Activated CD4-positive, alpha-beta T cell treated with anti-CD3 and anti-CD28 coated beads, Interleukin-2, amount 50 U/mL, for 4 hours (primary cell): ENCODE measurements at places on chromosomes 7 and 10.

DNA sequence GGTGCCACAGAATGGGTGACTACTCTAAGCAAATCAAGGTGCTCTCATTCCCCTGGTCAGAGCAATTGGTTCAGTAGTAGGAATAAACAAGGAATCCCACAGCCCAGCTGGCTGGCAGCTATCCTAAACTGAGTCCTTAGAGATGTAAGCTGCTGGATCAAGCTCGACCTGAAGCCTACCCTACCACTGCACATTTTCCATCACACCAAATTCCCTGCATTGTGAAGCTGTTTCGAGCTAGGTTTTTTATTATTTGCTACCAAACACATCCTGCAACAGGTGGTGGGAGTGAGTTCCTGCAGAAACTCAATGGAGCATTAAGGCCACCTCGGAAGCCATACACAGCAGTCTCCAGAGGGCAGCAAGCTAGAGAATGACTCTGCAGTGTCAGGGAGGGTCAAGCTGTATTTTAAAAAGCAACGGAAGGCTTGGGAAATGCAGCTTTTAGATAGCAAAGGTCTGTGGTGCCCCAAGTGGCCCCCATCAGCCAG lies 33.7 kb upstream of the TNRC18 start:
- DNase-seq: no peak

DNA sequence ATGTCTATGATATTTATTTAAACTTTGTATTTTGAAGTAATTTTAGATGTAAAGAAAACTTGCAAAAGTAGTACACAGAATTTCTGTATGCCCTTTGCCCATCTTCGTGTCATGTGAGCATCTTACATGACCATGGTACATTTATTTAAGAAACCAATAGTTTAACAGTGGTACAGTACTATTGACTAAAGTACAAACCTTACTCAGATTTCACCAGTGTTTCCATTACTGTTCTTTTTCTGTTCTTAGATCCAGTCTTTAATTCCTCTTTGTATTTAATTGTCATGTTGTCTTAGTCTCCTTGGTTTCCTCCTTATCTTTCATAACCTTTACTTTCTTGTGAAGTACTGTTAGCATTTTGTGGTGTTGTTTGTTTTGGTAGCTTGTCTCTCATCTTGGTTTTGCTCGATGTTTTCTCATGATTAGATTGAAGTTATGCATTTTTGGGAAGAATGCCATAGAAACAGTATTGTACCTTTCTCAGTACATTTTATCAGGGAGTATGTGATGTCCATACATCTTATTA lies 24.1 kb downstream of the TAX1BP1 start:
- DNase-seq: no peak

- DNase-seq: no peak
Observed at GRCh38 chr10:97596101-97597082, 6.9 kb downstream of the C10orf62 start.

DNA sequence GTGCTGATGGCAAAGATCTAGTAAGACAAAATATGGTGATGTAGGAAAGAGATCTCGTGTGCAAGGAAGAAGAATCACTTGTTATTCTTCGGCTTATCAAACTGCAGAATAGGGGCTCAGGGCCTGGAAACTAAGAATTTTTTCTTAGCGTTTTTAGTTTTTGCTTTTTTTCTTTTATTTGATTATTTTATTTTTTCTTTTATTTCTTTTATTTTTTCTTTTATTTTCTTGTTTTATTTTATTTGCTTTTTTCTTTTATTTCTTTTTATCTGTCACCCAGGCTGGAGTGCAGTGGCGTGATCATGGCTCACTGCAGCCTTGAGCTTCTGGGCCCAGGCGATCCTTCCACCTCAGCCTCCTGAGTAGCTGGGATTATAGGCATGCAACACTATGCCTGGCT lies 70.0 kb downstream of the ATRNL1 start:
- DNase-seq: no peak

DNA sequence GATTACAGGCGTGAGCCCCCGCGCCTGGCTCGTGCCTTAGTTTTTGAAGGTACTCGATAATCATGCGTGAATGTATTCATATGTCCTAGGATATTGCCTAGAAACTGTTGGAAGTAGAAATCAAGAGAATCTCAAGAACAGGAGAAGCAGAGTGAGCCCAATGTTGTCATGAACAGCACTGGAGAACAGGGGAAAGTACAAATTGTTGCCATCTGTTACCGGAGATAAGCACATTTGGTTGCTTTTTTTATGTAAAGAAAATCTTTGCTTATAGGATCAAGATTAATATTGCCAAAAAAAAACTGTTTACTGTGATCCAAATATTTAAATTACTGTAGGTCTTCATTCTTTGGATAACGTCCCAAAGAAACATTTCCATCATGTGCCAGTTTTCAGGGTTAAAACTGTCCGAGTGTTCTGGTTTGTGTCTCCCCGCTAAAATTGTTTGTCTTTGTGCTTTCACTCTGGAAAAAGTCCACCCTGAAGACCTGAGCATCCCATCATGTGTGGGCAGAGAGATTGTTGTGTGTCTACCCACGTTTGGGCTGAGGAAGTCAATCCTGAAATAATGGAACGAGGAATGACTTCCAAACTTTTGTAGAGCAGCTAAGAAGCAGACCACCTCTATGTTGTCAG lies 95.7 kb upstream of the CELF2 start:
- DNase-seq: no peak

DNA sequence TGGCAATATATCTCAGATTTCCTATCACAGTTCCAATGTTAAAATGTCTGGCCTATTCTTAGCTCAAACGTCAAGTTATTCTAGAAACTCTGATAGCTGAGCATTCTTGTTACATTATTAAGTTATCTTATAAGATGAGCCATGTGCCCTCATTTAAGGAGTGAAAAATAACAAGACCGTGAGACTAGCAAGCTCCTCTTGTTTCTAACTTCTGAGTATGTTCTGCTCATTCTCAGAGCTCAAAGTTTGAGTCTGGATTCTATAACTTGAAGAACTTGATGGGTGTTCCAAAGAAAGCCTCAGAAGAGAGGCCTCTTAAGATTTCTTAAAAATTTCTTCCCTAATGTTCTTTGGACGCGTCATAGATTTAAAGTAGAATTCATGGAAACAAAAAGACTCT lies 215.2 kb downstream of the HTR7 start:
- no peak for DNase-seq

DNA sequence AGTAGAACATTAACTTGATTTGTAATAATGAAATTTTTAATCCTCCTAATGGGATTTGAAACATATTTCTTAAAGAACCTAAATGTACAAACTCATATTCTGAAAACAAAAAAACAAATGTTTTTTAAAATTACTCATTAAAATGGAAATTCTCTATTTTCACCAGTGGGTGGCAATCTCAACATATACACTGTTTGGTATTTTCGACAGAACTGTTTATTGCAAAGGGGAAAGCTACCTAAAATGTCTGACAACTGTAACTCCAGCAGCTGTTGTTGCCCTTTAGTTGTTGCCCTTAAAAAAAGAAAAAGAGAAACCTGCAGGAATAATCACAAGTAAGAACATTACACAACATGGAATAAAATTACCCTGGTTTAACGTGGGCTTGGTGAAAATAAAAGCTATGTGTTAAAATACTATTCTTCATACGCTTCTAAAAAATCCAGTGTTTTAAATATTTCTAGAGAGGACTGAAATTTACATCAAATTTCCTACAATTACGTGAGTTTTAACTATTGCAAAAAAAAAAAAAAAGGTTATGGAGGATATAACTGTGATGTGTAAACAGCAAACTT lies 54.5 kb downstream of the COL1A2 start:
- DNase-seq: no peak

DNA sequence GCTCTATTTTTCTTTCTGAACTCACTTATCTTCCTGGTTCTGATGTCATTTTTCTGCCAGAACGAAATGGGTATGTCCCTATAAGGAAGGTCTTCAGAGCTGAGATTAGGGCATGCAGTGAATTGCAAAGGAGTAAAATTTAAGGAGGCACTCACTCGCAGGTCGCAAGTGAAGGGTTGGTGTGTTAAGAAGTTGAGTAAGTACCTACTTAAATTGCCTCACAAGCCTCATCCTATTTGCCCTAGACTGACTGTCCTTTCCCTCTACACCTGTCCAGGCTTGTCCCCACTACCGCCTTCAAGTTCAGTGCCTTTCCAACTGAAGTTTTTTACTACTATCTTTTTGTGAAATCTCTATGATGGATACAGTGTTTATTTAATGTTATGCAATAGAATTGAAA lies 191.5 kb downstream of the AHR start:
- no peak for DNase-seq
